ENCODE measurements at places on chromosomes 16 and 17. TPM values are rescaled to one million over a fixed set of nuclear protein-coding genes. Genes with fewer than 3 reads are reported as not detected.

The KRT222 gene
- total RNA-seq: 5.0 TPM

The SYNGR3 gene
- total RNA-seq: 11.5 TPM

DNA sequence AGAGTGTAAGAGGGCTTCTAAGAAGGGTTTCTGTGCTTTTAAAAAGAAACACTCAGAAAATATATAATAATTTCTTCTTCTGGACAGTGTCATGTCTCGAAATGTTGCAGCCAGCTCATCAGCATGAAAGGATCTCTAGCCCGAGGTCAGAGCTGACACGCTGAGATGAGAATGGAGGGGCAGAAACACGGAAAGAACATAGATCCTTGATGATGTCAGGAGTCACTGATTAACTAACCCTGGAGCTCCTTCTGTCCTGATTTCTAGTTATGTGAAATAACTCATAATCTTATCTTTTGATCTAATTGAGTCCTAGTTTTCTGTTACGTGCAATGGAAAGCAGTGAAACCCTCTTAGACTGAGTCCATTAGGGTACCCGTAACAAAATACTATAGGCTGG is 10.3 kb upstream of the TOX3 start:
- no peaks in the 10 kb centered on the region for H3K4me1 ChIP-seq
- no peak for DNase-seq
- no peak overlapping the region for H3K4me3 ChIP-seq

The CRHR1 gene
- 0.12 TPM for total RNA-seq

DNA sequence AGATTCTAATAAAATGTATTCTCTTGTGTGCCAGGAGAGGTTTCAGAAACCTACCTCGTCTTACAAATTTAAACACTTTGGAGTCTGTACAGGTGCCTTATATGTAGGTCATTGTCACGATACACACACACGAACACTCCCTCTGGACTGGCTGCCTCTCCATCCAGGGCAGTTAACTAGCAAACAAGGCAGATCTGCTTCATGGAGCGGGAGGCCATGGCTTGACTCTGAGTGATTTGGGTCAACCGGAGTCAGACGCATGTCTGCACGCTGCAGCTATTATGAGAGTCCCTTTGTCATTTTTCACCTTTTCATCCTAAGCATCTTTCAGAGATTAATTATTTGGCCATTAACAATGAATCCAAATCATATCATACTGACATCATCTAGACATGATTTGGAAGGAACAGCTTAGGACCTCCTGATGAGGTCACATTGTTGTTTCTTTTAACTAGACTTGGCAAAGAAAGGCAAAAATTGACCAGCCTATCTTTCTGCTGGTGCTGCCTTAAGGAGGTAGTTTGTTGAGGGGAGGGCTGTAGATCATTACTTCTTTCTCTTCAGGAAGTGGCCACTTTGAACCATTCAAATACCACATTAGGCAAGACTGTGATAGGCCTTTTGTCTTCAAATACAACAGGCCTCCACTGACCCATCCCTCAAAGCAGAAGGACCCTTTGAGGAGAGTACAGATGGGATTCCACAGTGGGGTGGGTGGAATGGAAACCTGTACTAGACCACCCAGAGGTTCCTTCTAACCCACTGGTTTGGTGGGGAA is 58.9 kb downstream of the HLF start:
- DNase-seq: no peak
- no peak overlapping the region for H3K4me3 ChIP-seq
- no peak overlapping the region for H3K27ac ChIP-seq

GRCh38 chr17:43170766-43171585 is at the start of gene NBR1:
TSS of gene NBR1 (plus strand) at chr17:43171214. CDS start at chr17:43175800, 4,586 bp downstream.
- H3K27ac ChIP-seq: peak within 1 kb of the TSS; percentile 72
- H3K27me3 ChIP-seq: no peaks in the 10 kb centered on the region
- no peaks in the 10 kb centered on the region for H3K36me3 ChIP-seq
- DNase-seq: peak; percentile 99
- peak within 1 kb of the TSS; percentile 98 for H3K4me3 ChIP-seq

The CCL17 gene
- not detected for total RNA-seq

The SLFN12L gene
- total RNA-seq: 0.17 TPM

The OR1A1 gene
- not detected for total RNA-seq

DNA sequence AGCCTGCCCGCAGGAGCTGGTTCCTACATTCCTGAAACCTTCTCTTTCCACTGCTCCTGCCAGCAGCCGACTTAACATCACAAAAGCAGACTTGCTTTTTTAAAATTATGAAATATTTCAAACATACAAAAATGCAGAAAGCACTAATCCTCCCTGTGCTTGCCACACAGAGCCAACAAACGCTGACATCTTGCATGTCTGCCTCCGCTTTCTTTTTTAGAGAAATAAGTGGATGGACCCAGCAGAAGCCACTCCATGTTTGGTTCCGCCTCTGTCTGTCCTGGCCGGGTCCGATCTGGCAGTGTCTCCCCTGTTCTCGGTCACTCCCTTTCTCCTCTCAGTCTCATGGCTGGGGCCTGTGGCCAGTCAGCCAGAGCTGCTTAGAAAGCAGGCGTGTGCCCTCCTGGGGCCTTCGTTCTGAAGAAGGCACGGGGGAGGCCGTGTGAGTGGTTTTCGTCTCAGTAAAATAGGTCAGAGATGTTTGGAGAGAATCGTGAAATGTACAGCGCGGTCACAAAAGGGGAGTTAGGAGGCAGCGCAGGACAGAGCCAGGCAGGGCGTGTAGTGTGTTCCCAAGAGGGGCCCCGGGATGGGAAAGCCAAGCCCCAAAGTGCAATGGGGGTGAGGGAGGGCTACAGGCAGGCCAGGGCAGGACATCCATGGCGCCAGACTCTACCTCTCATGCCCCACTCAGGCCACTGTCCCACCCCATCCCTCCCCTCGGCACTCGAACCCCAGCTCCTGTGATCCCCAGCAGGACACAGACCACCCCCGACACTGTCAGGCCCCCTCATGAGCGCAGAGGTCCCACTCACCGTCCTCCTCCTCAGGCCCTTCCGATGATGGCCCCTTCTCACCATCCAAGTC is 23.2 kb downstream of the MXRA7 start:
- no peaks in the 10 kb centered on the region for H3K27me3 ChIP-seq
- no peak for DNase-seq
- peak overlapping the region; percentile 62 for H3K27ac ChIP-seq
- no peak overlapping the region for H3K4me3 ChIP-seq

- H3K27me3 ChIP-seq: no peaks in the 10 kb centered on the region
- no peak overlapping the region for H3K4me3 ChIP-seq
- no peak overlapping the region for H3K27ac ChIP-seq
- DNase-seq: no peak
- no peaks in the 10 kb centered on the region for H3K4me1 ChIP-seq
- H3K36me3 ChIP-seq: no peaks in the 10 kb centered on the region
Measured at GRCh38 chr16:17417740-17418139, 53.0 kb downstream of the XYLT1 start.

The CD300A gene
- 0.71 TPM for total RNA-seq

GRCh38 chr17:36779550-36779949 is 157.7 kb upstream of the LHX1 start:
- H3K36me3 ChIP-seq: no peaks in the 10 kb centered on the region
- H3K27me3 ChIP-seq: peaks cover 55% of the 10 kb centered on the region
- no peaks in the 10 kb centered on the region for H3K4me1 ChIP-seq
- no peak for DNase-seq

DNA sequence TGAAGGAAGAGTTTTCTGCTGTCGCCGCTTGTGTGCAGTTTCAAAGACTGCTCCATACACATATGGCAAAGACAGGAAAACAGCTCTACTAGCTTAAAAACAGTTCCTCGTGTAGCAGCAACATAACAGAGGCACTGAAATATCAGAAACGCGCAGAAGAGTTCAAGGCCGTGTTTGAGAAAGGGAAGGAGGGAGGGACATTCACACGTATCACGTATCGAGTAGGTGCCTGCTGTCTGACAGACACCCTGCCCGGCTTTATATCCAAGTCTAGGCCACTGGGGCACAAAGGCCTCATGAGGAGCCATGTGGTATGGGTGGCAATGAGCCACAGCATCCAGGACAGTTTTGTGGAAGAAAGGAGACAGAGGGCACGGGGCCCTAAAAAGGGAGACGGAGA is 50.3 kb downstream of the PLXDC1 start:
- peaks cover 10% of the 10 kb centered on the region for H3K27me3 ChIP-seq
- no peak overlapping the region for H3K27ac ChIP-seq
- H3K36me3 ChIP-seq: no peaks in the 10 kb centered on the region
- DNase-seq: no peak
- H3K4me1 ChIP-seq: no peaks in the 10 kb centered on the region
- H3K4me3 ChIP-seq: no peak overlapping the region

DNA sequence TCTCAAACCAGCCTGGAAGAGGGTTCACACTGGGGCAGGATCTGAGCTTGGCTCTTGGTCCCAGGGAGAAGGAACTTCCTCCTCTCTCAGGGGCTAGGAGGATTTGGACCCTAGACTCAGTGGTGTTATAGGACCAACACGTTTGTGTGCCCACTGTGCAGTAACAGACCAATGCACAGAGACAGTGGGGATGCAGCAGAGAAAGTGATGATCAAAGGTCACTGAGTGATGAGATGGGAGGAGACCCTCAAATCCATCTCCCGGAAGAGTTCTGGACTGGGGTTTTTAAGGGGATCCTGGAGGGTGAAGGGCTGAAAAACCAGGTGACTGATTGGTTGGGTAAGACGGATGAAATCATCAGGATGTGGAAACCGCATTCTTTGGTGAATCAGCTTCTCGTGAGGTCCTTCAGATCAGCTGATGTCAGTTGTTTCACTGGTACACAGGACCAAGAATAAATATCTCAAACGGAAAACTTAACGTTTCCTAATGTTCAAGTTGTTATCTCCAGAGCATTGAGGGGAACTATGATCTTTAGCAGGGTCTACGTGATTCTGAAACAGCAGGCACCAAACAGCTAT is 3.3 kb upstream of the VAC14 start:
- H3K4me3 ChIP-seq: no peak overlapping the region
- peaks cover 11% of the 10 kb centered on the region for H3K27me3 ChIP-seq
- no peak for DNase-seq
- H3K4me1 ChIP-seq: peaks cover 16% of the 10 kb centered on the region
- no peak overlapping the region for H3K27ac ChIP-seq

The KCNJ12 gene
- total RNA-seq: 5.8 TPM

GRCh38 chr16:56164636-56165035 is 26.7 kb upstream of the GNAO1 start:
- no peak overlapping the region for H3K27ac ChIP-seq
- peaks cover 12% of the 10 kb centered on the region for H3K27me3 ChIP-seq
- H3K4me3 ChIP-seq: no peak overlapping the region
- no peak for DNase-seq
- H3K36me3 ChIP-seq: no peaks in the 10 kb centered on the region
- H3K4me1 ChIP-seq: no peaks in the 10 kb centered on the region

DNA sequence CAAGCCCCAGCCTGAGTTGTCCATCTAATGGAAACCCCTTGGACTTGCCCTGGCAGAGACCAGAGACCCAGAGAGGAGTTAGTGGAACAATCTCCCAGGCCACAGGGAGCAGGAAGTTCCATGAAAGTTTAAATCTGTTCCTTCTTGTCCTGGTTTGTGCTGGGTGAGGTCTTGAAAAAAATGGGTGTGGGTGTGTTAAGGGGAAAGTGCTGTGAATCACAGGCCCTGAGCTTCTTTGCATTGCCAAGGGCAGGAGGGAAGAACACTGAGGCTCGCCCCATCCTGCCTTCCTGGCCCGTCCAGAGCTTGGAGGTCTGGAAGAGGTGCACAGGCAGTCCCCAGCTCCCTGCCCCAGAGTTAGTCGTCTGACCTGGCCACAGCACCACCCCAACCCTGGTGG is 2.3 kb downstream of the ADORA2B start:
- H3K4me1 ChIP-seq: peaks cover 67% of the 10 kb centered on the region
- H3K27me3 ChIP-seq: no peaks in the 10 kb centered on the region
- H3K36me3 ChIP-seq: no peaks in the 10 kb centered on the region
- peak overlapping the region; percentile 92 for H3K27ac ChIP-seq
- no peak for DNase-seq

GRCh38 chr16:1089822-1090619 is 6.0 kb downstream of the C1QTNF8 start:
- H3K27me3 ChIP-seq: no peaks in the 10 kb centered on the region
- H3K4me1 ChIP-seq: peaks cover 61% of the 10 kb centered on the region
- no peak for DNase-seq
- H3K36me3 ChIP-seq: peaks cover 10% of the 10 kb centered on the region
- peak overlapping the region; percentile 100 for H3K27ac ChIP-seq

DNA sequence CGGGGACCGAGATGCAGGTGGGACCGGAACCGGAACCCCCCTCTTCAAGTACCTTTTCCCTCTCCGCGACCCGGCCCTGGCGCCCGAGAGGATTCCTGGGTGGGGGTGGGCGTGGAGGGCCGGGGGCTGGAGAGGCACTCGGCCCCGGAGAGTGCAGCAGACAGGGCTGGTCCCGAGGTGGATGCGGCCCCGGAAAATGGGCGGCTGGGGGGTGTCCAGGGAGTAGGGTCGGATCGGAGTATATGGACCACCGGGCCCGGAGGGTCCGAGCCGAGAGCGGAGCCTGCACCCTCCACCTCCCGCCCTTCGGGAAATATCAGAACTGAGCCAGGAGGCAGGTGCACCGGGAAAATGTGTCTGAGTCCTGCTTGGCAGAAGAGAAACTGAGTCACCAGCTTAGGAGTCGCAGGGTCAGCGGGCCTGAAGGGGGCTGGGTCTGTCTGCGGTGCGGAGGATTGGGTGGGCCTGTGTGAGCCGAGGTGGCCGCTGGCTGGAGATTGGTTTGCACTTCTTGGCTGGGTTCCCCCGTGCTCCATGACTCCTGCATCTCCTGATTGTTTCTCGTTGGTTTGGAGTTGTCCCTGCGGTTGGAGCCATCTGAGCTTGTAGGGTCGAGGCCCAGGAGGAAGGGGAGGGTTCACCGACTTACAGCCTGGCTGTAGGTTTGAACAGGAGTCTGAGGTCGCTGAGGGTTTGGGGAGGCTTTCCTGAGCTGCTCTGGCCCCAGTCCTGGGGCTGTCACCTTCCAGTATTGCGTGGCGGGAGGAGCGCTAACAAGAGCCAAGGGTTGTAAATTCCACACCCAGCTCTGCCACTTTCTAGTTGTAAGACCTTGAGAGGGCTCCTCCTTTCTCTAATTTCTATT is 518 bp downstream of the SH2B1 start:
- peaks cover 9% of the 10 kb centered on the region for H3K36me3 ChIP-seq
- DNase-seq: no peak
- peak overlapping the region; percentile 84 for H3K27ac ChIP-seq
- no peaks in the 10 kb centered on the region for H3K27me3 ChIP-seq
- peak overlapping the region; percentile 94 for H3K4me3 ChIP-seq

- H3K4me1 ChIP-seq: no peaks in the 10 kb centered on the region
- H3K27ac ChIP-seq: no peak overlapping the region
- peaks cover 31% of the 10 kb centered on the region for H3K27me3 ChIP-seq
- DNase-seq: no peak
- H3K36me3 ChIP-seq: no peaks in the 10 kb centered on the region
Measured at GRCh38 chr16:71311553-71312158, 22.5 kb upstream of the CMTR2 start.

The LGALS9 gene
- total RNA-seq: 1.9 TPM

The OTOA gene
- not detected for total RNA-seq

Measured in HCT116 (cell line).